Activated CD4-positive, alpha-beta T cell treated with anti-CD3 and anti-CD28 coated beads for 4 hours (primary cell): ENCODE measurements at places on chromosomes 11 and 22.

DNA sequence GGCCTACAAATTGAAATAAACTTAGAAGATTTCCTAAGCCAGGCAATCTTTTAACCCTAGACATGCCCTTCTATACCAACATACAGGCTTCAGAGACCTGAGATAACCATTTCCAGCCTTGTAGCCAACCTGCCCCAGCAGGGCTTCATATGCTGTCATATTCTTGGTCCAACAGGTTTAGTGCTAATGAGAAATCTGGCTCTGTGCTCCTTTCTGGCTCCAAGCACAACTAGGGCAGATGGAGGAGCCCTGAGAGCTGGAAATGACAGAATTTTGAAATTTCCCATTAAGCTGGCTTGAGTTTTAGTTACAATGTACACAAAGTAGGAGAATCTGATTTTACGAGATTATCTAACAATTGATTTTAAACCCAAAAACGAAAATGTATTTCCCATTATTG lies 323.0 kb upstream of the CCDC90B start:
- no peak for DNase-seq

- DNase-seq = no peak
Measured at GRCh38 chr22:44702479-44703198, 635 bp downstream of the PRR5 start.

- no peak for DNase-seq
Measured at GRCh38 chr11:82533628-82534327, 199.9 kb downstream of the FAM181B start.

DNA sequence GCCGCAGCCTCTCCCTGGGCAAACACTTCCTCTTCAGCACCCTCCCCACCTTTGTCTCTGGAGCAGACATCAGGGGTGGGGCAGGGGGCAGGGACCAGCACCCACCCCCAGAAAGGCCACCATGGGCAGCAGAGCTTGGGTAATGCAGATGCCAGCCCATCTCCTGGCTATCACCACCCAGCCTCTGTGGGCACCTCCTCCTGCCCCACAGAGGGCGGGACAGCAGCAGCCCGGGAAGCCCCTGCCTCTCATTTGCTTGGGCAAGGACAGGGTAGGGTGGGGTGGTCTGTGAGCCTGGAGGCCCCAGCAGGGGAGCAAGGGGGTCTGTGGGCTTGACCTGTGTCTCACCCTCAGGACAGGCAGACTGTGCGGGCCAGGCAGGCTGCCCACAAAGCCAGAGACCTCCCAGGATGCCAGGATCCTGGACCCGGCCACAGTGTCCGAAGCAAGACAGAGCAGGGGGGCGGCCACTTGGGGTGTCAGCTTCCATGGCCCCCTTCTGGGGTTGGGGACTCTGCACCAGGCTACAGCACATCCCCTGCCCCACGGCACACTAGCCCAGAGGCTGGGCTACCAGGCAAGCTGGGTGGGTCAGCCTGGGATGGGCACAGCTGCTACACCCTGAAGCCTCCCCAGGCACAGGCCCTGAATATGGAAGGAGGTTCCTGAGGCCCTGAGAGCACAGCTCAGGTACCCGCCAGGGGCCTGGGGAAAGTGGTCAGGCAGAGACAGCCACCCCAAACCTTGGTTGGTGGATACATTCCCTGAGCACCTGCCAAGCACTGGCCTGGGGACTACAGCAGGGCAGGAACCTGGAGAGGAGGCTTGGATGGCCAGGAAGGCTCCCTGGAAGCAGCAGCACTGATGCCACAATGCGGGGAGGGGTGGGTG lies 4.5 kb downstream of the RNH1 start:
- no peak for DNase-seq

GRCh38 chr11:99154277-99154676 lies 133.5 kb downstream of the CNTN5 start:
- no peak for DNase-seq

GRCh38 chr11:28878025-28878424 lies 769.8 kb downstream of the METTL15 start:
- DNase-seq = no peak
